ENCODE measurements at places on chromosomes 5 and 9.

DNA sequence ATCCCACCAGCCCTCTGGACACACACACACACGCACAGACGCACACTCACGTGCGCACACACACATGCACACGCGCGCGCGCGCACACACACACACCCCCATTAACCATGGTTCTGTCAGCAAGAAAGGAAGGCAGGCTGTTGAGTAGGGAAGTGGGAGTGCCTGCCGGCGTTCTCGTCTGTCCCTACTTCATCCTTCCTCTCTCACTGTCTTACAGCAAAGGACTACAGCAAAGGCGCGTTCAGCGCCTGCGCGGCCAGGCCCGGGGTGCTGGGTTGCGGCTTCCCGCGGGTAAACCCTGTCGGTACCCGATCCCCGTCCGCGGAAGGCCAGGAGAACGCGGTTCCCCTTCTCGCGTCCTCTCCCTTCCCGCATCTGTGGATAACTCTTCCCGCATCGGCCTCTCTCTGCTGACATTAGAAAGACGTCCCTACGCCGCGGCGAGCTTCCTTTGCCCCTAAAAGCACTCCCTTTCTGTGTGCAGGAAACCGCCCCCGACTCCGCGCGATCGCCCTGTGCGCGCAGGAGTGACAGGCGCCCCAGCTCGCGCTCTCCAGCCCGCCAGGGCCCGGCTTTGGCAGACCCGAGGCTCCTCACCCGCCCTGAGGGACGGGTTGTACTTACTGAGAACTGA lies 219.2 kb downstream of the AGTPBP1 start:
- DNase-seq: peak; percentile 91

GRCh38 chr9:88925481-88925880 lies 65.8 kb upstream of the S1PR3 start:
- DNase-seq: no peak

DNA sequence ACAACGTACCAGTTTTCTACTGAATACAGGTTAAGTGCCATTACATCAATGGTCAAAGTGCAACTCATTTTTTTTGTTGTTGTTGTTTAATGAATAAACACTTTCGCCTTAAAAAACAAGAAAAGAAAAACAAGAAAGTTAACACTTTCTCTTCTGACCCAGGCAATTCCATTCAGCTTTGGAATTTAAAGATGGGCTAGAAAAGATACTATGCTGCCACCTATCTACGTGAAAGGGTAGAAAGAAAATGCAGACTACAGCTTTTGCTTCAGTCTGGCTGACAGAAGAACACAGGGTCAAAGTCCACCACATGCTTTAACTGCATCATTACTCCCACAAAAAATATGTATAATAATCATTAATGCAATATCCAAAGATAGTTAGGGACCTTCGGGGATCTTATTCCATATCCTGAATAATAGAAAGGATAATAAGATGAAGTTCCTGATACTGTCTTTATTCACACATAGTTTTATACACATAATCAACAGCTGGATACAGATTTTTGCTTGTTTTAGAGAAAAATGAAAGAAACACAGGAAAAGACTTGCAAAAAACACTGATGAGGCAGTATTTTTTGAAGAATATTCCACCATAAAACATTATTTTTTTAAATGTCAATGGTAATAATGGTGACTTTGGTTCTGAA lies 40.4 kb downstream of the ZDHHC21 start:
- no peak for DNase-seq

GRCh38 chr9:89732295-89732938 lies 127.6 kb downstream of the GADD45G start:
- no peak for DNase-seq

GRCh38 chr5:103057208-103058130 lies 62.5 kb downstream of the GIN1 start:
- no peak for DNase-seq

DNA sequence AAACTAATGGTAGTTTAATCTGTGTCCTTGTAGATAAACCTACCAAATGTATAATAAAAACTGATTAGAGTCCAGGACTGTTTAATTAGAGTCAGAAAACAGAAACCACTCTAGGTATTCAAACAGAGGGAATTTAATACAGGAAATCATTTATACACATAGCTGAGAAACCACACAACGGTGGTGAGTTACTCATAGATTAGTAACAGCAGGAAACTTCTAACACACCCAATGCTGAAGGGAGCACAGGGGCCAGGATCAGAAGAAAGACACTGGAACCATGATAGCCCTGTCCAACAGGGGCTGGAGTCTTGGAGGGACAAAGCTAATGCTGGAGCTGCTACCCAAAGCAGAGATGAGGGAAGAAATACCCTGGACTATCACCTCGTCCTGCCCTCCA lies 321.0 kb downstream of the ACTL7B start:
- DNase-seq: no peak

- DNase-seq: peak; percentile 46
These were observed 22.1 kb downstream of the GOLM1 start for GRCh38 chr9:86077276-86077675.

DNA sequence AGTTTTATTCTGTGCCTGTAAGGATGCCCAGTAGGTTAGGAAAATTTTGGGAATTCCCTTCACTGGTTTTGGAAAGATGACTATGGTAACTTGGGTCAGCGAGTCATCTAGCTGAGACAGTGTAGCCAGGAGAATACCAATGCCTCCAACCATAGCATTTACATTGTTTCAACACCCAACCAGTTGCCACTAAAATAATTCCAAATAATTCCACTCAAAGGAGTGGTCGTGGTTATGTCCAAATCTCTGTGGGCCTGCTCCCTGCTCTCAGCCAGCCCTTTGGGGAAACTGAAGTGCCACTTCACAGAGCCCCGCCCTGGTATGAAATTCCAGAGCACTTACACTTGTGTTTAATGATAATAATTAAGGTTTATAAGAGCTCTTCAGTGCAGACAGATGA lies 310.5 kb downstream of the PLK2 start:
- DNase-seq: no peak

DNA sequence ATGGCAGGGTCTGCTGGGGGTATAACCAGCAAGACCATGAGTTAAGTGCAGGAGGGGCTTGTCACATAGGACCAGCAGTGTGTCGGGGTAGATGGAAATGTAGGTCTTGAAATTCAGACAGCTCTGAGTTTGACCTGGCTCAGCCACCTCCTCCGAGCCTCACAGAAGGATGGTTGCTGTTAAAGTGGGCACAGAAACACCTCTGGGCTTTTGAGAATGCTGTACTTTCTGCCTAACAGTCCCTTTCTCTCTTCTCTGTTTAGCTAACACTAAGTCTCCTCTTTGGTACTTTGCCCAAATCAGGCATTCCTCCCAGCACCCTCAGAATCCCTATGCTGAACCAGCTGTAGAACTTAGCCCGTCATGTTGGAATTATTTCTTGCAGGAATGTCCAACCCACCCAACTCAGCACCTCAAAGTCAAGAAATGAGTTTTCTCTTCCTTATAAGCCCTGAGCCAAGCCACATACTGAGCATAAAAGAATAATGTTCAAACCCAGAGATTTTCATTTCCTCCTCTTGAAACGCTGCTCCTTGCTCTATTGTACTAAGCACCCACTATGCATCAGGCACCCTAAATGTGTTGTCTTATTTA lies 41.7 kb upstream of the MATR3 start:
- no peak for DNase-seq

GRCh38 chr5:111172504-111172903 lies 51.7 kb upstream of the CAMK4 start:
- DNase-seq: no peak

- no peak for DNase-seq
These were observed 214.4 kb upstream of the S1PR3 start for GRCh38 chr9:88776717-88777497.

- DNase-seq: no peak
These were observed 6.5 kb upstream of the EBF1 start for GRCh38 chr5:159106193-159106568.

- no peak for DNase-seq
These were observed 185.3 kb upstream of the WWC1 start for GRCh38 chr5:168106008-168106761.

GRCh38 chr5:170941788-170942187 lies 80.0 kb downstream of the RANBP17 start:
- no peak for DNase-seq

- no peak for DNase-seq
These were observed 740.8 kb upstream of the ZNF608 start for GRCh38 chr5:125487231-125487630.

DNA sequence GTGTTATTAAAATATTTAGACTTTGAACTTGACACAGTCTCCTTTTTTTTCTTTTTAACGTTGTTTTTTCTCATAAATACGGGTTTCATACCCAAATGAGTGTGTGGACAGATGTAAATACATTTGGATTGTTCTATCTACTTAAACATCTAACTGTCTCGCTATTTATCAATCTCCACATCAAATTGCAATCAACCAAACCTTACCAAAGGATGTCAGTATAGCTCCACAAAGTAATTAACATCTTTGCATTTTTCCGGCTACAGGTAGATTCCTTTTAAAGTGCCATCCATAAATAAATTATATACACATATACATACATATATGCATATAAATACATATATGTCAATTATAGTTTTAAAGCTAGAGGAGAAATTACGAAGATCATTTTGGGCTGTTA lies 705 bp upstream of the CDH10 start:
- DNase-seq: no peak

GRCh38 chr9:93364734-93365426 lies 86.6 kb upstream of the FAM120A start:
- no peak for DNase-seq

DNA sequence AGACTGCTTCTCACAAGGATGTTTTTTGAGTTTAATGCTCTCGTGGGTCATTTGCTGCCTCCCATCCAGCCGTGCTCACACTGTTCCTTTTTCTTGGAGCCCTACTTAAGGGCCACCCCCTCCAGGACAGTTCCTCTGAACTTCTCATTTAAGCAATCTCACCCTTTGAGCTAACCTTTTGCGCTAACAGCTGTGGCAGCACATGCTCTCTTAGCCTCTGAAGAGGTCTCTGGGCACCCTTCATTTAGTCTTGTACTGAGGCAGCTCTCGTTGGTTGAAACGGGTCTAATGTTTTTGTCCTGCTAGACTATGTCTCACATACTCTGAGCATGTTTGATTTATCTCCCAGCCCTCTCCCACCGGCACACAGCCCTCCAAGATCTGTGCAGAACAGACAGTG lies 11.8 kb downstream of the ALDH1B1 start:
- no peak for DNase-seq

GRCh38 chr5:176693477-176693851 lies 46.2 kb downstream of the TSPAN17 start:
- DNase-seq: peak; percentile 44

DNA sequence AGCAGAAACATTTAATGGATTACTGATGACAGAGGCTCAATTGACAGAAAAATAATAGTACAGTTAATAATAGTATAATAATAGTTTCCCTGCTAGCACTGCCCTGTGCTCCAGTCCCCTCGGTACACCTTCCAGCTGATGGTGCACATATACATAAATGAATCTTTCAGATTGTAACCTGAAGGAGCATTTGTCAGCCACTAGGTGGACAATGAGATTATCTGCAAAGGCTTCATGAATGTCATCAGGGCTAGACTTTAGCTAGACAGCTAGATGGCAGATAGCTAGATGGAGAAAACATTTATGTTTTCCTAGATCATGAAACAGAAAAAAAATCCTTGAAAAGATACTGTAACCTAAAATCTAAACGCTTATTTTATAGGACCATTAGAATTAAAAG lies 304.4 kb upstream of the SMC2 start:
- no peak for DNase-seq

GRCh38 chr5:62371409-62371808 lies 32.3 kb downstream of the DIMT1 start:
- no peak for DNase-seq

- DNase-seq: no peak
These were observed 420.6 kb upstream of the TYRP1 start for GRCh38 chr9:12272471-12273120.

DNA sequence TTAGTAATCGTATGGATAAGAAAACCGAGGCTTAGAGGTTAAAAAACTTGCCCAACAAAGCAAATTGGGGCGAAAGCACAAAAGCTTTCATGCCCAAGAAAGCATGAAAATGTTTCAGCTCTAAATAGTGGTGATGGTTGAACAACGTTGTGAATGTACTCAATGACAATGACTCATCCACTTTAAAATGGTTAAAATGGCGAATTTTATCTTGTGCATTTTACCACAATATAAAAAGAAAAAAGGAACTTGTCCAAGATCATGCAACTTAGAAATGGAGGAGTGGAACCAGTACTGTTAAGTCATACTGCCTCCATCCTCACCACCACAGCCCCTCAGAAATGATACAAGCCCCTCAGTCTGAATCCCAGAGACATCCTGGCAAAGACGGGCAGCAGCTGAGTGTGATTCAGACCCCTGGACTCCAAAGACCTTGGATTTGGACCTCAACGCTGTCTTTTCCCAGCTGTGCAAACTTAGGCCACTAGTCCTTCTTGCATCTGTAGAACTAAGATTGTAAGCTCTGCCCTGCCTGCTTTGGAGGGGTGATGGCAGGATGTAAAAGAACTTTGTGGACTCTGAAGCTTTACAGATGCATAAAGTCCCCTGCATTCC lies 158.4 kb downstream of the GABBR2 start:
- no peak for DNase-seq

- DNase-seq: no peak
These were observed 28.7 kb downstream of the TLE4 start for GRCh38 chr9:79600466-79600865.

DNA sequence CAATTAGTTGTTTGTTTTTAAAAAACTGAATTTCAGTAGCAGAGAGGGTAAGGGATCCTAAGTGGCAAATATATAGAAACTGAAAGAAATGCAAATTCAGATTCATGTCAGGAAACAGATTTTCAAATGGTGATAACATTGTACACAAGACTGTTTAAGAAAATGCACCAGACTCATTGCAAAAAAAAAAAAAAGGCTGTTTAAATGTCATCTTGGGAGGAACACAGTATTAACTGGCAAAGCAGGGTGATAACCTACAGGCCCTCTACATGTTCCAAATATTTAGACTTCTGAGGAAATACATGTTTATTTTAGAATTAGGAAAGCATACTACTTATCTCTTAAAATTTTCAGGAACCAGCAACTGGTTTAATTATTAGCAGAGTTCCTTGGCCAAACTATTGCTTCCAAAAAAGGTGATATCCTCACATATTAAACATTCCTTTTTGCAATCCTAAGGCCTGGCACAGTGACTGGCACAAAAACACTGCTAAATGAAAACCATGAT lies 114.5 kb downstream of the TSSK1B start:
- DNase-seq: no peak

DNA sequence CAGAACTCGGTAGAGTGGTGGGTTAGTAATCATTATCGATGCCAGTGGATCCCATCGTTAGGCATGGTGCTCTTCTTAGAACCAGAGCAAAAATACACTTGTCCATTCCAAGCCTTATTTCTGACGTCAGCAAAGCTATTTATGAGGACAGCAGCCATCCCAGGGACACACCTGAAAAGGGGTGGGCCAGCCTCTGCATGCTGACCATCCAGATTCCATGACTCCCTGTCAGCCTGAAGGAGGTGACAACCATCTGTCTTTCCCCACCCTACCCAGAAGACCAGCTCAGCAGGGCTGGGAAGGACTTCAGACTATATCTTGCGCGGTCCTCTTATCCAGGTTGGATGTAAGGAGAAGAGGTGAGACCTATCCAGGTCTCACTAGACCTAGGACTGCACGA lies 5.7 kb upstream of the NIPAL4 start:
- no peak for DNase-seq

- DNase-seq: no peak
These were observed 8.8 kb upstream of the IGFBPL1 start for GRCh38 chr9:38432922-38433510.

GRCh38 chr9:125630436-125630835 lies 76.6 kb downstream of the MAPKAP1 start:
- no peak for DNase-seq

All from upper lobe of left lung (tissue), 6 donors.